ENCODE measurements at places on chromosomes 16 and 17.

DNA sequence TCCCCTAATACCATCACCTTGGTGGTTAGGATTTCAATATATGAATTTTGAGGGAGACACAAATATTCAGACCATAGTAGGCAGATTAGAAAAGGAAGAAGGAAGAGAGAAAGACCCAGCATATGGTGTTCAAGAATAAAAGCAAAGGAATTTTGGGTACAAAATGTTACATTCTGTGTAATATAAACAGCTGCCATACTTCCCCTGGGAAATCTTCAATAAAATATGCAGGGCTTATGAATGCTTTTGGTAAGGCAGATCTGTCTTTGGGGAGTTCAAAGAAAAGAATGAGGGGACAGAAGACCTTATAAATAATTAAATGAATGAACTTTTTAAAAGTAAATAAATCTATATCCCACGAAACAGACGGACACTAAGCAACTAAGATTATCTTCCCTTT is 91.9 kb downstream of the USP32 start:
- no peak for DNase-seq
- peaks cover 3% of the 10 kb centered on the region for H3K4me1 ChIP-seq

DNA sequence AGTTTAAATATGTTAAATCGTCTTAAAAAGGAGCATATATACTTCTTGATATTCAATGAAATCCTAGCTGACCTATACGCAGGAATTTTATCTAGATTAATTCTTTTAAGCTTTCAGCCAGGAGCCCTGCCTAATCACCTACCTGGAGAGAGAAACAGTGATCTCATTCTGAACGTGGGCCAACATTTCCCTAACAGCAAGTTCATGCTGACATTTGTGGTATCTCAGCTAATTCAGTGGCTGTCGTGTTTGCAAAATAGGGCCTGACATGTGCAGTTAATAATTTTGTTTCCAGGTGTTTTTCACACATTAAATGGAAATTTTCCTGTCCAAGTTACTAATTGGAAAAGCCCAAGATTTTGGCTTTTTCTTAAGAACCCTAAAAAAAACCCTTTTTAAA is 17.4 kb downstream of the KRT24 start:
- peaks cover 4% of the 10 kb centered on the region for H3K27me3 ChIP-seq
- H3K4me3 ChIP-seq = no peak overlapping the region
- no peaks in the 10 kb centered on the region for H3K4me1 ChIP-seq
- H3K27ac ChIP-seq = no peak overlapping the region

DNA sequence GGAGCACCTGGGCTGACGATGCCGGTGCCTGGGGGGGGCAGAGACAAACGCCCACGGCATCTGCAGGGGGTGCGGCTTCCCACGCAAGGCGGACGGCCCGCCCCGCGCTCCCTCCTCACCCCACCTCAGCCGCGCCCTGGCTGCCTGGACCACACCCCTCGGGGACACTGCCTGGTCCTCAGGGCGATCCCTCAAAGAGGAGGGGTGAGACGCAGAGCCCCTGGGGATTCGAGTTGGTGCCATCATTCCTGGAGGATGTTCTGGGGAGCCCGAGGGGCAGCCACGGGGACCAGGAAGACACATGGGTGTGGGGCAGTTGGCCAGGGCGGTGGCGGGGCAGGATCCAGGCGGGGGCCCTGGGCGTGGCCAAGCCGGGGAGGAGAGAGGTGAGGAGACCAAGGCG is 3.9 kb downstream of the IGFALS start:
- H3K36me3 ChIP-seq = no peaks in the 10 kb centered on the region
- peak; percentile 10 for DNase-seq
- no peak overlapping the region for H3K27ac ChIP-seq

DNA sequence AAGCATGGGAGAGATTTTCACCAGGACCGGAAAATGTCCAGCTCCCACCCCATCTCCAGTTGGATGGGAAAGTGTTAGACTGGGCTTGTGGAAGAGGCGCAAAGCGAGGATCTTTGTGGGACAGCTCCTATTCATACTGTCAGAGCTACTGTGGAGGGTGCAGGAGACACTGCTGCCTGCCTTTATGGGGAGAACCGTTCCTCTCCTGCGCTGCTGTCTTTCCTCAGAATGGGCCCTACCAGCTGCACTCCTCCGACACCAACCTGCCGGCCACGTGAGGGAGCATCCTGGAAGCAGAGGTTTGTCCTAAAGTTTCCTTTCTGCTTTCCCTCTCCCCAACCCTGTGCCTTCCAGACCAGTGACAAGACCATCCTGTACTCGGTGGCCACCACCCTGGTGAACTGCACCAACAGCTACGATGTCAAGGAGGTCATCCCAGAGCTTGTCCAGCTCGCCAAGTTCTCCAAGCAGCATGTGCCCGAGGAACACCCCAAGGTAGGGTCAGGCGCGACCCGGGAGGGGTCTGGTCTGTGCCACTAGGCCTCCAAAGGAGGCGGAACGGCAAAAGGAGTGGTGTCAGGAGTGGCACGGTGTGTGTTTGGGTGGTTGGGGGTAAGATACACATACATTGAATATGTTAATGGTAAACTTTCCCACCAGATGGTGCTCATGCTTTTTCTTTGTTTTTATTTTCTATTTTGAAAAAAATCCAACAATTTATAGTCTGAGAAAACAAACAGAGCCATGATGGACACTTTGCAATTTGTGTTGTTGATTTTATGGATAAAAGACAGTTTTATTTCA is 23.0 kb downstream of the SLC35G3 start:
- H3K27ac ChIP-seq = no peak overlapping the region
- H3K27me3 ChIP-seq = no peaks in the 10 kb centered on the region
- H3K4me3 ChIP-seq = no peak overlapping the region
- no peaks in the 10 kb centered on the region for H3K4me1 ChIP-seq
- peaks cover 76% of the 10 kb centered on the region for H3K36me3 ChIP-seq

Measured in gastrocnemius medialis (tissue), 4 donors.